ENCODE measurements at places on chromosomes 16 and 17. TPM values are rescaled to one million over a fixed set of nuclear protein-coding genes. Genes with fewer than 3 reads are reported as not detected.

DNA sequence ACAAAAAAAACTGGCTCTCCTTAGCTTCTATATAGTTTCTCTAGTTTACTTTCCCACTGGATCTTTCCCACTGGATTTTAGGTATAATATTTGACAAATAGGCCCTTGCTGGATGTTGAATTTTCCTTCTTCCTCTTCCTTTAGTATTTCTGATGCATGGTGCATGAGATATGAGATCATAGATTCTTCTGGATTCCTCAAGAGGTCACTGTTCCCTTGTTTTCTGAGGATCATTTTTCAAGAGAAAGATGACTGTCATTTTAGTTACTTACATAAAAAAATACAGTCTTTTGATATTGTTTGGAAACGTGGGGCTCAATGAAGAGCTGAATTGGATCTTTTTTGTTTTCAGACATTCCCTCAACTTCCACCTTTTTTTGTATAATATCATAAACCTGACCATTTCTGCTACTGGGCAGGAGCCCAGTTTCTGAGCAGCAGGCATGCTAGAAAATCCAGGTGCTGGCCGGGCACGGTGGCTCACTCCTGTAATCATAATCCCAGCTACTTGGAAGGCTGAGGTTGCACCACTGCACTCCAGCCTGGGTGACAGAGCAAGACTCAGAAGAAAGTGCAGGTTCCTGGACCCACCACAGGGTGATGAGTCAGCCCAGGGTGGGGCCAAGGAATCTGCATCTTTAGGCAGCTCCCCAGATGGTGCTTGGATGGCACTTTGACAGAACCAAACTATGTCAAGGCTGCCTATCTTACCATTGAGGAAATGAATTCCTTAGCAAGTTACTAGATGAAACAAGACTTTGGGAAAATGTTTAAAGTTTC lies 70.3 kb downstream of the SDR42E1 start:
- no peak for DNase-seq

DNA sequence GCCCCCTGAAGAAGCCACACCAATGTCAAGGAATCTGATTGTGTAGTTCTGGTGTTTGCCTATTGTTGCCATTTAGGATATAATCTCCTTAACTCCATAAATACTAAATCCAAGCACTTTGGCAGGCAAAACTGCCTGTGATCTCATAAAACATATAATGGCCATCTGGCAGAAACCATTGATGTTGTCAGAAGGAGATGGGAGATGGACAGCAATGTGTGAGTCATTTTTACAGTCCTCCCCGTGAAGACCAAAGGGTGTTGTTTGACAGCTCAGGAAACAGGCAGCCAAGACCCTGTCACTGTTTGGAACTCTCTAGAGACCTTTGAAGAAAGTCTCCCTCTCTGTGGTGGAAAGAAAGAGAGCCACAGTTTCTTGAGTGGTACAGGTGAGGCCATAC lies 454.1 kb downstream of the HS3ST3B1 start:
- no peak for DNase-seq

DNA sequence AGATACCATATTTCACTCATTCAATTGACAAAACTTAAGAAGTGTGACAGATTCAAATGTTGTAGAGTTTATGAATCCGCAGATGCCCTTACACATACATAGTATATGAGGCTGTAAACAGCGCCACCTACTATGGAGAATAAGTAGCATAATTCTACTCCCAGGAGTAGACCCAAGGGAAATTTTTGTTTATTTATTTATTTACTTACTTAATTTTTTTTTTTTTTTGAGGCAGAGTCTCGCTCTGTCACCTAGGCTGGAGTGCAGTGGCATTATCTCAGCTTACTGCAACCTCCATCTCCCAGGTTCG lies 35.5 kb downstream of the GAN start:
- no peak for DNase-seq

DNA sequence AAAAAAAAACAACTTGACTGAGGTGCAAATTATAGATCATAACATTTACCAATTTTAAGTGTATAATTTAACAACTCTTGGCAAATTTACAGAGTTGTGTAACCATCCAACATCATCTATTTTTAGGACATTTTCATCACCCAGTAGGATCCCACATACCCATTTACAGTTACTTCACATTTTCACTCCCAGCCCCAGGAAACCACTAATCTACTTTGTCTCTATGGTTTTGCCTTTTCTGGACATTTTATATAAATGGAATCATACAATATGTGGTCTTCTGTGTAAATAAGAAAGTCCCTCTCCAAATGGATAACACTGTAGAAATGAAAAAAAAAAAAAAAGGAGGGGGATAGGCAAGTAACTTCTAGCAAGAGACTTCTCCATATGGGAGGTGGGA lies 26.1 kb upstream of the XYLT1 start:
- no peak for DNase-seq

- DNase-seq = no peak
Observed at GRCh38 chr17:76032073-76032779, 5.1 kb upstream of the EVPL start.

DNA sequence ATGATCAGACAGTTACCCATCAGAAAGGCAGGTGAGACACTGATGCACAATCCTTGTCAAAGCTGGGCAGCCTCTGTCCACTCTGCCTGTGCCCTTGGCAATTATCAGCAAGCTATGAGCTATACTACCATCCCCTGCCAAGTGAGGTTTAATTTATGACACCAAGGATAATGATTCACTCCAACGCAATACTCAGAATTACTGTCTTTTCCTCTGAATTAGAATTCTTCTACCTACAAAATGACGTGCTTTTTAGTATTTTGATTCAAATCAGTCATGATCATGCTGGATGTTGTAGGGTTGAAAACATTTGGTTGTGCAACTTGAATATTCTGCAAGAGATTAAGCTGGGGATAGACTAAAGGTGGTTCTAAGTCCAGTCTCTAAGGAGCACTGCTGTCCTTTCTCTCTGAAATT lies 116.8 kb upstream of the SOX9 start:
- DNase-seq = no peak

GRCh38 chr16:48999044-48999443 lies 282.6 kb downstream of the CBLN1 start:
- DNase-seq = no peak

Gene P2RX5
- 38.7 TPM for total RNA-seq

Gene SRCIN1
- total RNA-seq = 0.42 TPM

Gene DBNDD1
- total RNA-seq = 0.82 TPM
